T follicular helper cell (primary cell): ENCODE measurements at places on chromosomes 5 and 9.

- DNase-seq, result no peak
Measured at GRCh38 chr5:86881493-86882090, 263.9 kb downstream of the COX7C start.

- DNase-seq, result no peak
Measured at GRCh38 chr5:58469896-58470295, 10.0 kb upstream of the PLK2 start.

GRCh38 chr9:74499111-74499601, 2.0 kb downstream of the RORB start:
- no peak for DNase-seq

- DNase-seq, result no peak
Measured at GRCh38 chr5:107484281-107484680, 186.5 kb downstream of the EFNA5 start.

DNA sequence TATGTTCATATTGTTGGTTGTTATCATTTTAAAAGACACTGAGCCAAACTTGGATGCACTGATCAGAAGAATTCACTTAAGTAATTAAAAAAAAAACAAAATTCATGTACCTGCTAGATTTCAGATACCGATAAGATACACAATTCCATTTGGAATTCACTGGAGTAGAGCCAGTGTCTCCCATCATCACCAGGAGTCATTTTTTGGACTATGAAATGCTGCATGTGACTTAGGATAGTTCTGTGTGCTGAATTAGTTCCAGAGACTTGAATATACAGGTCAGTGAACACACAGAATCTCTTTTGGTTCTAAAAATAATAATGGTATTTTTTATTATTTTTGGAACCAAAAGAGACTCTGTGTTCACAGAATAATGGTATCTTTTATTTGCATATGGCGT, 482.6 kb upstream of the PIK3R1 start:
- DNase-seq, result no peak

- no peak for DNase-seq
Measured at GRCh38 chr9:129696944-129697655, 31.7 kb downstream of the PRRX2 start.

- no peak for DNase-seq
Measured at GRCh38 chr5:170287532-170287931, 10.0 kb downstream of the LCP2 start.

GRCh38 chr5:179436321-179437122, 91.3 kb upstream of the ADAMTS2 start:
- DNase-seq, result no peak

- no peak for DNase-seq
Measured at GRCh38 chr5:16679863-16680262, 63.1 kb upstream of the RETREG1 start.

GRCh38 chr9:113484258-113484730, 20.8 kb downstream of the RGS3 start:
- no peak for DNase-seq

DNA sequence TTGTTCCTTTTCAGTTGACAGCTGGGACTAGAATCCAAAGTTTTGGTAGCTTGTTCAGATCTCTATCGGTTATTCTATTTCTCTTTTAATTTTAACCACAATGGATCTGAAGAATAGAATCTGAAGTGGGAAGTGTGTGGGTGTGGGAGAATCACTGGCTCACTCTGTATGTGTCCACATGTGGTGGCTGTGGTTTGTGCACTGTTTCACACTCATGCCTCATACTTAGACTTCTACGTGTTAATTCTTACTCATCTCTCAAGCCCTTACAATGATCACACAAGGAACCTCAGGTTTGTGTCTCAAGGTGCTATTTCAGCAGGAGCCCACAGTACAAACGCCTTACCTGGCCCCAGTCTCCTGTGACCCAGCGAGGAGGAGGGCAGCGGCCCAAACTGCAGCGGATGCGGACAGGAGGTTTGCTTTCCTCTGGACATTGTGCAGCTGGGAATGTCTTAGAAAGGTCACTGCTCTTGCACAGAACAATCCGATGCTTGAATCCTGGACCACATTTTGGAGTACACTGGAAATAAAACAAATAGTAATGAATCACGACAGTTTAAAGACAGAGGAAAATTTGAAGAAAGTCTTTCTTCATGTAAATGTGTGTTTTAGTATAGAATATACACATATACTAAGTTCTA, 309.1 kb downstream of the ADAMTS6 start:
- DNase-seq, result no peak

DNA sequence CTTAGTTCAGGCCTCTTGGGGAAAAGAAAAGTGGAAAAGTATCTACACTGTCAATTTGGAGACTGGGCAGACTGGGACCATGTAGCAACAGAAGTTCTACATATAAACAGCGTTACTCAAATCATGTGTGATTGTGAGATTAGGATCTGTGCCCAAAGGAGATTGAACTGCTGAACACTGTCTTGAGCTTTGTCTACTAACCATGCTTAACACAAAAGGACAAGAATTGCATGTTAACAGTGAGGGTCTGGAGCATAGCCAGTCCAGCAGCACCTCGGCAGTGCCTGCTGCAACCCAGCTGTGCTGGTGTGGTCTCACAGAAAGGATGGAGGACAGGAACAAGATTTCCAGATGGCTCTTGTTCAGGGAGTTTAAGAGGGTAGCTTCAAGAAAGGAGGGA, 5.7 kb downstream of the PAM start:
- no peak for DNase-seq

- DNase-seq, result no peak
Measured at GRCh38 chr9:33288828-33289483, 1.4 kb upstream of the NFX1 start.

GRCh38 chr5:35331956-35332950, 102.0 kb upstream of the PRLR start:
- no peak for DNase-seq

DNA sequence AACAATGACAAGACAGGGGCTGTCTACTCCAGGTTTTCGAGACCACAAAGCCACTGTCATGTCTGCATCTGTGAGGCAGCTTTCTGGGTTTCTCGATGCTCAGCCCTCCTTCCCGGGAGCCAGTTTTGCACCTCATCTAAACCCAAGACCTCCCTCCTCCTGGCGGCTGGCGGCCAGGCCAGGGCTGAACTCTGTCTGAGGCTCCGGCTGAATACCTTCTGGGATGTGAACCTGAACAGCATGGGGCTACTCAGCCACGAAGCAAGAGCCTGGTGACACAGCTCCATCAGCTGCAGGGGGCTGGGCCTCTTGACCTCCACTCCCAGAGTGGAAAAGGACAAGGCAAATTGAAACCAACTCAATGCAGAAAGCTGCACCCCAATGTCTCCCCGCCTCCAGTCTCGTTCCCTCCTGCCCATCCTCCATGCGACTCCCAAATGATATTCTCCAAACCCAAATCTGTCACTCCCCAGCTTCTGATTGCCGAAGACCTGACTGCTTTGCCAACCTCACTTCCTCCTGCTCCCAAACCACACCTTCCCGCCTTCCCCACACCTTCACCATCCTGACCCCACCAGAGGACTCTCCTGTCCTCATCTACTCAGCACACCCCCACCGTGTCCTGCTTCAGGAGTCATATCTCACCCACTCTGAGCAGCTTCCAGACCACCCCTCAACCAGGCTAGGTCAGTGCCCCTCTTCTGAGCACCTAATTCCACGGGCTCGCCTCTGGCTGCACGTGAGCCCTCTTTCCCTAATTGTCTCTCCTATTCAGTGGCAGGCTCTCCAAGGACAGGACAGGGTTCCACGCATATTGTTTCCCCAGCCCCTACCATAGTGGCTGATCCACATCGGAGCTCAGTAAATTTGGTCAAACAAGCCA, 4.5 kb downstream of the ANKS6 start:
- DNase-seq, result no peak

GRCh38 chr5:3310541-3311261, 284.9 kb upstream of the IRX1 start:
- no peak for DNase-seq

GRCh38 chr5:57456531-57457135, 26.0 kb downstream of the ACTBL2 start:
- no peak for DNase-seq

- DNase-seq, result peak; percentile 79
Measured at GRCh38 chr5:131252824-131253171, 11.1 kb upstream of the CDC42SE2 start.

GRCh38 chr5:5752844-5753243, 330.4 kb downstream of the ICE1 start:
- no peak for DNase-seq

GRCh38 chr9:79588488-79589223, 16.9 kb downstream of the TLE4 start:
- no peak for DNase-seq

DNA sequence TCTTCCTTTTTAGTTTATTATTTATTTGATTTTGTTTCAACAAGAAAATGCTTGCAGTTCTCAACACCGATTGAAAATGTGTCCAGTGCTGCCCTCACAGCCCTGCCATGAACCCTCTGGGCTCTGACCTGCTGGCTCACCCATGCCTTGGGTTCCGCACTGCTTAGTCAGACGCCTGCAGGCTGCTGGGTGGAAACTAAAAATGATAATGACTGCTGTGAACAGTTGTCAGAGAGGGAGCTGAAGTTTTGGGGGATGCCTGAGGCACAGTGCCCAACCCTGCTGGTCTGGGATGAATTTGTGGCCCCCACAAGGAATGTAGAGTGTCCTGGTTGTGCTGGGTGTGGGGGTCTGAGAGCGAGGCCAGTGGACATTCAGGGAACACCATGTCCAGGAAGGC, 22.2 kb upstream of the CFAP157 start:
- no peak for DNase-seq

GRCh38 chr5:94181895-94182294, 436.5 kb downstream of the KIAA0825 start:
- no peak for DNase-seq

DNA sequence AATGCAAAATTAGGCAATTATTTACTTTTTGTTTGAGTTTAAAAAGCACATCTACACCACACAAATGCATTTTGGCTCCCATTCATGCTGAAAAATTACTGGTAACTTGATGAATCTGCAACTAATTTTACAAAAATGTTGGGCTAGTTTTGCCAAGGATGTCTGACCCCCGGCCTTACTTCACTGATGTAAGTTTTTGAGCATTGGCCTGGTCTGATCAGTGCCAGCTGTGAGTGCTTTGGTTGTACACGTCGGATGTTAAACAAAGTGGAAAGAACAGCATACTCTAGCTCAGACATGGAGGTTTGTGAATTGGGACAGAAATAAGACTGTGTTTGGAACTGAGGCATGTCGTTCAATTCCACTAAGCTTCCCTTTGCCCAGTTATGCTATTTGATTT, 1044.2 kb downstream of the TLE4 start:
- DNase-seq, result no peak

DNA sequence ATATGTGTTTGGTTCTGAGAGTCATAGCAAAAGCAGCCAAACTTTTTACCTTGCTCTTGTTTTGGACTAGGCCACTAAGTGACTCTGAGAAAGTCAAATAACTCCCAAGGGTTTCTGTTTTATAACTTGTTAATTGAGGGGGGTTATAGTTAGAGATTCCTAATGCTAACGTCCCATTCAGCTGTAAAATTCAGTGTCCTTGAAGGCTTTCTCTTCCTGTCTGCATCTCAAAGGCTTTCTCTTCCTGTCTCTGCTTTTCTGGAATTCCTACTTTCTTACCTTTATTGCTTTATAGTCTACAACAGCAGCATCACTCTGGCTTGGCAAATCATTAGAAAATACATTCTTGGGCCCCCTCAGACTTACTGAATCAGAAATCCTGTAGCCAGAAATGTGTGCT, 479.5 kb upstream of the SEMA6A start:
- no peak for DNase-seq

DNA sequence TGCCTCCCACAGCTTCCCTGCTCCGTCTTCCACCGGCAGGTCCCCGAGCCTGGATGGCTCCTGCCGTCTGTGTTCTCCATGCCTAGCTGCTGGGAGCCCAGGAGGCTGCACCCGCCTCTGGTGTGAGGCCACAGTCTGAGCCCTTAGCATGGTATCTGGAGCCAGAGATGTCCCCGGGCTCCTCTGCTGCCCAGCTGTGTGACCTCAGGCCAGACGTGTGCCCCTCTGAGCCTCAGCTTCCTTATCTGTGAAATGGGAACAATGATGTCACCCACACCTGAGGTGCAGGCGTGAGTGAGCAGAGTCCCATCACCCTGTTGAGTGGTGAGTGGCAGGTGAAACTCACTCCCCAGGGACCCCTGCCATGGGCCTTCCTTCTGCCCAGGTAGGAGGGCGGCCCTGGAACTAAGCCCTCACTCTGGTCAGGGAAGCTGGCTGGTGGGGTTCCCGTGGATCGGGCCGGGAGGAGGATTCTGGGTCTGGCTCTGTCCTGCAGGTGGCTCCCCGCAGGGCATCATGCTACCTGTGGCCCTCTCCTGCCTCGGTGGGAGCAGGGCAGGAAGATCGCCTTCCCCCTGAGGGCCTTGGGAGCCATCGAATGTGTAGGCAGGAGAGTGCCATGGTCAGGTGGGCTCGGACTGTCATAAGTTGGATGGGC, 239.0 kb downstream of the PBX3 start:
- DNase-seq, result no peak

- no peak for DNase-seq
Measured at GRCh38 chr5:125042261-125042890, 295.9 kb upstream of the ZNF608 start.

DNA sequence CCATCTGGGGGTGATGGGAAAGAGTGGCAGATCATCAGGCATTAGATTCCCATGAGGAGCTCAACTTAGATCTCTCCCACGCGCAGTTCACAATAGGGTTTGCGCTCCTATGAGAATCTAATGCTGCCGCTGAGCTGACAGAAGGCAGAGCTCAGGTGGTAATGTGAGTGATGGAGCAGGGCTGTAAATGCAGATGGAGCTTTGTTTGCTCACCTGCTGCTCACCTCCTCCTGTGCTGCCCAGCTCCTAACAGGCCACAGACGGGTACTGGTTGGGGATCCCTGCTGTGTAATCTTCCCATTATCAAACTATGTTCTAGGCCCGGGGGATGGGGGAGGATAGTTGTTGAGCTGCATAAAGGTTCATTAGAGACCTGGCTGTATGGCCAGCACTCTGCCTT, 58.4 kb downstream of the UGCG start:
- no peak for DNase-seq

DNA sequence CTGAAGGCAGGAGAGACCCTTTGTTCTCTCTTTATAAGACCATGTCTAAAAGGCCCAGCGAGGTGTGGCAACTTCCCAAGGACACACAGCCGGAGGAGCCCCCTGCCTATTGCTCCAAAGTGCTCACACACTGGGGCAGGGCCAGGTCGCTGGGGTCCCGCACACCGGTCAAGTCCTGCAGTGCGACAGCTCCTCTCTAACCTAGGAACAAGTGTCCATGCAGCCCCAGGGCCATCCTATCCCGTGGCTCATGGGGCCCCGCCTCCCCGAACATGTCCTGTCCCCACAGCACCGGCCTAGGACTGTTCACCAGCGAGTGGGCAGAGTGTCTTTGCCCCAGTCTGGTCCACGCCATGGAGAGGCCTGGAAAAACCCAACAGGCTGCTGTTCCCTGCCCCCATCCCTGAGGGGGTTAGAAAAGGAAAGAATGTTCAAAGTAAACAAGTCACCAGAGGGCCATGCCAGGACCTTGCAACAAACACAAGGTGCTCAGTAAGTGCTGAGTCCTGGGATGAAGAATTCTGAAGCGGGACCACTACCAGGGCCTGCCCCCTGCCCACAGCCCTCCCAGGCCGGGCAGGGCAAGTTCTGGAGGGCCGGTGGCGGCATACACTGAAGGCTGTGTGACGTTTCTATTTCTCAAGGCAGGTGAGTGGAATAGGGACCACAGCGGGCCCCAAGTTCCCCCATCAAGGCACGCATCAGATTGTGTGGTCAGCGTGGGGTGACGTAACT, 938 bp downstream of the NINJ1 start:
- no peak for DNase-seq

- no peak for DNase-seq
Measured at GRCh38 chr9:109238655-109239054, 71.6 kb upstream of the FRRS1L start.
